ENCODE measurements at places on chromosomes 12 and 14. TPM values are rescaled to one million over a fixed set of nuclear protein-coding genes. Genes with fewer than 3 reads are reported as not detected.

Gene ULK1
- total RNA-seq, result 5.2 TPM

Gene B3GNT4
- 0.04 TPM for total RNA-seq

Gene SLC25A47
- 0.04 TPM for total RNA-seq

Gene CD69
- 0.14 TPM for total RNA-seq

Gene MDGA2
- total RNA-seq, result 0.18 TPM

- DNase-seq, result no peak
These were observed 1271.0 kb downstream of the LRFN5 start for GRCh38 chr14:42877716-42878115.

DNA sequence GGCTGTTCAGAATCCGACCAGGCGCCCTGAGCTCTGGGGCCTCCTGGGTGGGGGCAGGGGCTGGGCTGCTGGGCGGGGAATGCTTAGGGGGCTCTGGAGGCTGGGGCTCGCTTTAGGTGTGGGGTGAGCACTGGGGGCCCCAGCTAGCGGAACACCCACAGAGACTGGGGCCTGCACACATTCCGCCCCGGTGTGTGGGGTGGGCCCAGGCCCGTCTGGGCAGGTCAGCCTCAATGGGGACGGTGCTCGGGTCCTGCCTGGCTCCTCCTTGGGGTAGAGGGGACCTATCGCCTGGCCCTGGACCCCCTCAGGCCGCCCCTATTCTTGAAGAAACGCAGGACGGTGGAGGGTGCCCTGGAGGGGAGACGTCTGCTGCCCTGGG, 364.8 kb downstream of the TMEM121 start:
- DNase-seq, result no peak

GRCh38 chr12:117344716-117345115, 16.7 kb downstream of the NOS1 start:
- DNase-seq, result no peak

DNA sequence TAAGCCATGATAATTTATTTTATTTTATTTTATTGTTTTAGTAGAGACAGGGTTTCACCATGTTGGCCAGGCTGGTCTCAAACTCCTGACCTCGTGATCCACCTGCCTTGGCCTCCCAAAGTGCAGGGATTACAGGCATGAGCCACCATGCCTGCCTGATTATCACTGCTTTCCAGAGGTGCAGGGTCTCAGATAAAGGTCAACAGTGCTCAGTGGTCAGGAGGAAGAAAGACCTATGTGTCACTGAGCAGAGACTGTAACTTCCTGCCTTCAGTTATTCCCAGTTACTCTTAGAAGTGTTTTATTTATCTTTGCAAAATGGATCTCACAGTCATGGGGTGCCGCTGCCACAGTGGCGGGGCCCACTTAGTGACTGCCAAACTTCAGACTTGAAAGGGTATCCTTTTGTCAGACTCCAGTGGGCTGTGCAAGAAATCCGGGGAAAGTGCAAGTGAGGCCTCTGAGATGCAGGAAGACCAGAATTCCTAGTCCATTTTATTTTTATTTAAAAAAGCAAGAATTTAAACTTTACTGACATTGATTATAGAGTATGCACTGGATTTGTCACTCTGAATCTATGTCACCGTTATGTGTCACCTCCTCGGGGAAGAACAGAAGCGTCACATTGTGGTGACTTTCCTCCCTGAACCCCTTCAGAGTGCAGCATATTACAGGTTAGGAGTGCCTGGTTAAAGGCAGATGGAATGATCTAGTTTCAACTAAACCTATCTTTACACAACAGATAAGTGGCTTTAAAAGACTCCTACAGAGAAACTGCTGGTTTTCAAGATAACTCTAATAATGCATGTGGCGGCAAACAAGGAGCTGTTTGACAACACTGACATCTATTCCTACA, 59.1 kb upstream of the BICD1 start:
- no peak for DNase-seq

GRCh38 chr14:54564071-54564867, 2.7 kb upstream of the SAMD4A start:
- no peak for DNase-seq

- no peak for DNase-seq
These were observed 121.2 kb upstream of the RTL1 start for GRCh38 chr14:101024686-101025085.

GRCh38 chr12:65949009-65949623, 124.8 kb downstream of the HMGA2 start:
- no peak for DNase-seq

GRCh38 chr12:53217931-53218307, 10.9 kb upstream of the ITGB7 start:
- no peak for DNase-seq

Measured in pulmonary artery endothelial cell (primary cell).